ENCODE measurements at places on chromosomes 2 and 18. TPM values are rescaled to one million over a fixed set of nuclear protein-coding genes. Genes with fewer than 3 reads are reported as not detected.

DNA sequence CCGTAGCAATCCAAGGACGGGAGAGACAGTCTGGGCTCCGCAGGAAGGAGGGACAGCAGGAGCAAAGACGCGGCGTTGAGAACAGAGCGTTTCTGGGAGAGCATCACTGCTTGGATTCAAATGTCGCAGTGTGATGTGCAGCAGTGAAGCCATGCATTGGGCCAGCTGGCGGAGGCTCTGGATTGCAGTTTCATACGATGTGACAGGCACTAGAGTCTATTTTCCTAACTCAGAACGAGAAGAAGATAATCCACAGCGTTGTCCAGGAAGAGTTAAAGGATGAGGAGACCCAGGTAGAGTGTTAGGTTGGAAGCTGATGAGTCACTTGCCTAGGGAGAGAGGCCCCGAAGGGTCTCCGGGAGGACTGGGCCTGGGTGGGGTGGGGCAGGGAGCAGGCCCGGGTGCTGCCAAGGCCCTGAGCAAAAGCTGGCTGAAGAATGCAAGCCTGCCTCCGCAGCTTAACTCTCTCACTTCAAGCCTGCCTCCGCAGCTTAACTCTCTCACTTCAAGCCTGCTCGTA is 17.7 kb upstream of the SEMA4C start:
- peak; percentile 61 for DNase-seq

- DNase-seq: no peak
These were observed 322.3 kb upstream of the TCF4 start for GRCh38 chr18:55910296-55910695.

Gene DSG1
- not detected for total RNA-seq

GRCh38 chr2:231050018-231050901 is 6.4 kb upstream of the PSMD1 start:
- no peak for DNase-seq

Gene TEKT4
- not detected for total RNA-seq

DNA sequence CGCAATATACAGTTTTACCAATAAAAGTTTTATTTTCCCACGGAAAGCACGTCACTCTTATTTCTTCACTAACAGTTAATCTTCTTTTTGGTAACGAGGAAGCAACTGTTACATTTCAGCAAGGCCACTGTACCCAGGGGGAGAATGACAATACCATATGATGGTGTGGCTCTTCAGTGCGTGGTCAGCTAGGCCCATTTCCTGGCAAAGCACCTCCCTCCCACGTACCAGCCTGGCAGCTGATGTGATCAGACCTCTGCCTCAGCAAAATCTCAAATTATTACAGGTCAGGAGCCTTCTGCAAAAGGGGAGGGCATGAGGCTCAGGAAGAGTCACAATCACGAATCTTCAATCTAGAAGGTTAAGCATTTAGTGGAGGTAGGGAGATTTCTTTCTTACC is 55.4 kb downstream of the KLF7 start:
- no peak for DNase-seq

- DNase-seq: no peak
These were observed 126.6 kb upstream of the PDE1A start for GRCh38 chr2:182553483-182553882.

Gene CYP26B1
- total RNA-seq: 3.8 TPM

Gene COL6A3
- 119 TPM for total RNA-seq

- no peak for DNase-seq
These were observed 91.7 kb upstream of the TRIB2 start for GRCh38 chr2:12624905-12625598.

Gene MYL1
- total RNA-seq: not detected

DNA sequence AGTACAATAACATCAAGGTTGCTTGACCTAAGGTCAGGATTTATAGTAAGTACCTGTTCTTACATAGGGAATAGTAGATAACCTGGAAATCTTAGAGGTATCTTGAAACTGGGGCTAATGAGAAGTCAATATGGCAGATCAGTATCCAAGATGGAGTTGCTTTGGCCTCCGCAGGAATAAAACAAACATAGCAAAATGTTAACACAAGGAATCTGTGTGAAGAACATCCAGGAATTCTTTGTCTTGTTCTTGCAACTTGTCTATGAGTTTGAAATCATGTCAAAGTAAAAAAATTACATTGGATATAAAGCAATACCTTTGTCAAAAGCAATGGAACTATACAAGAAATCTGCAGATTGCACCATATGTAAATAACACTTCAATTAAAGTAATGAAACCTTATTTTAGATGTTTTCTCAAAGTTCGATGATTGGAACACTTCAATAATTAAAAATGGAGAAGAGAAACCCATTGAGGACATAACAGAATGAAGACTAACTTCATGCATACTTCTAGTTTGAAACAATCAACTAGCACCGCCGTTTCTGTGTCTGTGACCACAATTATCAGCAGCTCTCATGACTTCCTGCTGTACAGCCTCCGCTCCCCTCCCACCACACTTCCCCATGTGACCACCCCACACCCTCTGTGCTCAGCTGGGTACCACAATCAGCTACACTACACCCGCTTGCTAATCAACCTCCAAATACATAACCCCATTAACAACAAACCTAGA is 27.6 kb downstream of the C2orf76 start:
- peak; percentile 77 for DNase-seq

Gene REV1
- 55.3 TPM for total RNA-seq

DNA sequence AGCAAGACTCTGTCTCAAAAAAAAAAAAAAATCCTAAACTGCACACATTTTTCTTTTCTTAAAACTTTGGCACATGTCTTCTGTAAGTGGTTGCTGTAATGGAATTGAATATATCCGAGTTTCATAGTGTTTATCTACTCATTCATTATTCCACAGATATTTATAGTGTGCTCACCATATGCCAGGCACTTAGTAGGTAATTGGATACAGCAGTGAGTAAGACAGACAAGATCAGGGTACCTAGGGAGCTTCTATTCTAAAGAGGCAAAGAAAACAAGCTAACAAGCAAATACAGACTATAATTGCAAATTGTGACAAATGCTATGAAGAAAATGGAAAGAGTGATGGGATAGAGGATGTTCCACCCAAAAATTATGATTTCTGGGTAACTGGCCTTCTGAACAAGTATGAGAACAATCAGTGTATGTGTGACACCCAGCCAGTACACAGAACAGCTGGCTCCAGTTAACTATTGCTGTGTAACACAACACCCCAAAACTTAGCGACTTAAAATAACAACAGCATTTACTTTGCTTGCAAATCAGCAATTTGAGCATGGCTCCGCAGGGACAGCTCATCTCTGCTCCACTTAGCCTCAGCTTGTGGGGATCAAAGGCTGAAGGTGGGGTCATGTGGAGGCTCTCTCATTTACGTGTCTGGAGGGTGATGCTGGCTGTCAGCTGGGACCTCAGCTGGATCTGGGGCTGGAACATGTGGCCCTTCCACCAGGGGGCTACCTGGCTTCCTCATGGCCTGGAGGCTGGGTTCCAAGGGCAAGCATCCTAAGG is 224.9 kb downstream of the INSIG2 start:
- no peak for DNase-seq

- peak; percentile 86 for DNase-seq
These were observed 121.4 kb downstream of the ZNF236 start for GRCh38 chr18:76943542-76944339.

Measured in upper lobe of right lung (tissue), 1 donor.